ENCODE measurements at places on chromosomes 2 and 18. TPM values are rescaled to one million over a fixed set of nuclear protein-coding genes. Genes with fewer than 3 reads are reported as not detected.

CNNM3 gene
- total RNA-seq = 17.2 TPM

APOB gene
- total RNA-seq = 2.1 TPM

STARD7 gene
- total RNA-seq = 226 TPM

GRHL1 gene
- 7.3 TPM for total RNA-seq

SPP2 gene
- total RNA-seq = not detected

MYOM1 gene
- total RNA-seq = 3.6 TPM

UGT1A3 gene
- total RNA-seq = not detected

SPATA3 gene
- not detected for total RNA-seq

MAP3K19 gene
- total RNA-seq = 27.2 TPM

TCF23 gene
- total RNA-seq = not detected

NYAP2 gene
- total RNA-seq = 0.15 TPM

FBLN7 gene
- 4.0 TPM for total RNA-seq

MROH2A gene
- not detected for total RNA-seq

ARHGEF33 gene
- 0.76 TPM for total RNA-seq

OSBPL1A gene
- 64.4 TPM for total RNA-seq

SH3BP4 gene
- total RNA-seq = 57.3 TPM

MLPH gene
- 289 TPM for total RNA-seq

SULT1C2 gene
- 7.4 TPM for total RNA-seq

GCG gene
- not detected for total RNA-seq

LYPD1 gene
- 1.0 TPM for total RNA-seq

PROKR1 gene
- not detected for total RNA-seq

ATP9B gene
- 50.7 TPM for total RNA-seq

HOXD8 gene
- total RNA-seq = 2.3 TPM

RAPH1 gene
- 52.1 TPM for total RNA-seq

UGT1A6 gene
- total RNA-seq = not detected

SLC9A4 gene
- not detected for total RNA-seq

MARCHF4 gene
- total RNA-seq = not detected

RELCH gene
- total RNA-seq = 36.6 TPM

CXCR4 gene
- total RNA-seq = 67.5 TPM

CYS1 gene
- 7.6 TPM for total RNA-seq

HOXD11 gene
- total RNA-seq = not detected

BCL2L11 gene
- total RNA-seq = 14.8 TPM

CDCA7 gene
- total RNA-seq = 3.1 TPM

ADI1 gene
- 76.1 TPM for total RNA-seq

D2HGDH gene
- 23.0 TPM for total RNA-seq

STAT4 gene
- 5.4 TPM for total RNA-seq

DGUOK gene
- 25.1 TPM for total RNA-seq

RBM43 gene
- total RNA-seq = 7.0 TPM

ALPI gene
- not detected for total RNA-seq
